ENCODE measurements at places on chromosomes 5 and 9. TPM values are rescaled to one million over a fixed set of nuclear protein-coding genes. Genes with fewer than 3 reads are reported as not detected.

Gene LRRC19
- total RNA-seq: not detected

Gene MTX3
- total RNA-seq: 22.4 TPM

Gene CDC14B
- total RNA-seq: 28.8 TPM

Gene PRLR
- 1.4 TPM for total RNA-seq

Gene MOB3B
- 11.1 TPM for total RNA-seq

Gene SOWAHA
- total RNA-seq: 0.87 TPM

Gene LRRTM2
- 0.46 TPM for total RNA-seq

Gene LCN6
- 16.2 TPM for total RNA-seq

Gene CDC20B
- total RNA-seq: not detected

Gene PRR16
- total RNA-seq: 4.3 TPM

Gene DMRT2
- 1.6 TPM for total RNA-seq

Gene PCDHB11
- total RNA-seq: 3.1 TPM
